ENCODE measurements at places on chromosomes 6 and 20.

DNA sequence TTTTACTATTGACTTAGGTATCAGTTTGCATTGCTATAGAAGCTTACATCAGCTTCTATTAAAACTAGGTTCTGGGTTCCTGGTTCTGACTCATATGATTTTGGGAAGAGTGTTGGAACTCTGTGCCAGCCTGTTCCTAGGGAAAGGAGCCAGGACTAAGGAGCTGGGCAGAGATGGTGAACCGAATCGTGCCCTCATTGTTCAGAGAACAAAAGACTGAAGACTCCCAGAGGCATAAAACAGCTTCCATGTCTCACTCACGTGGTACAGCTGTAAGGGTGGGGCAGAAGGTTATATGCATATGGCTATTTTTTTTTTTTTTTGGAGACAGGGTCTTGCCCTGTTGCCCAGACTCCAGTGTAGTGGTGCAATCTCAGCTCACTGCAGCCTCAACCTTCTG lies 89.1 kb upstream of the THBS2 start:
- no peak for DNase-seq

GRCh38 chr6:166708460-166708859 lies 81.4 kb upstream of the RPS6KA2 start:
- no peak for DNase-seq

DNA sequence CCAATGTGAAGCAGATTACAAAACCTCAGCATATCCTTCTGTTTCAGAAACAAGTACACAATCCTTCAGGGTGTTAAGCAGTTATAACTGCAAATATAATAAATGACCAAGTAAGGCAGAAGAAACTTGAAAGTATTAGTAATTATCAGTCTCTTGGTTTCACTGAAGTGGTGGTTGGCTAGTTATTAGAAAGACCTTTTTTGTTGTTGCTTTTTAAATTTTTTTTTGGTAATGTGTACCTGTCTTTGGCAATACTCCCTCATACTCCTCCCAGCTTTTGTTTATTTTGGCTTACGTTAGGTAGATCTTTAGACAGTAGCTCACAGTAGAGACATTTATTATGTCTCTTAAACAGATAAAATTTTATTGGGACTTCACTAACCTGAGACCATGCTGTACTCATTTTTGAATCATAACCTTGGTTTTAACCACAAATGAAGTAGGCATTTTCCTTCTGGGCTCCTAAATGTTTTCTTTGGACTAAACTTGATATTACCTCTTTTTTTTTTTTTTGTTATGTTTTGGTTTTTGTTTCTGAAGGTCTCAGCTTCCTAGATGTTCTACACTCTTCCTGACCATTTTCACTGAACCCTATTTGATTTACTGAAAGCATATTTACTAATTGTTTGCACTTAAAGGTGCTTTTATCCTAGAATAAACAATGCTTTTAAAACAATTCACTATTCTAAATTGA lies 6.4 kb downstream of the CD2AP start:
- no peak for DNase-seq

DNA sequence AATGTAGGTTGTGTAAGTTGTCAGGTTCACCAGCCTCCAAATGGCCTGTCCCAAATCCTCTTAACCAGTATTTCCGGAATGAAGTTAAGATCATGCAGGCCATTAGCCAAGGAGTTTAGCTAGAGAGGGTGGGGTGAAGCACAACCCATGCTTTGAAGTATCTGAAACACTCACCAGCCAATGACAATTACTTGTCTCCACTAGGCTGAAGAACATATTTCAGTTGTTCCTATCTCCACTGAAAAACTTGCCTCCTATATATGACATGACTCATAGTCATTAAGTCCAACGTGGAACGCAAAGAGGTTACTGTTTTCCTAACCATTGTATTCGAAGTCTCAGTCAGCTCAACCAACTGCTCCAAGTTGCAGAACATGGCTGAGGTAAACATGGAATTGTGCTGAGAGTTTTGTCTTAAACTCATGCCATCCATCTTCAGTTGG lies 37.4 kb upstream of the TNFAIP3 start:
- DNase-seq, result no peak

GRCh38 chr20:13251106-13251903 lies 30.2 kb downstream of the ISM1 start:
- DNase-seq, result no peak

DNA sequence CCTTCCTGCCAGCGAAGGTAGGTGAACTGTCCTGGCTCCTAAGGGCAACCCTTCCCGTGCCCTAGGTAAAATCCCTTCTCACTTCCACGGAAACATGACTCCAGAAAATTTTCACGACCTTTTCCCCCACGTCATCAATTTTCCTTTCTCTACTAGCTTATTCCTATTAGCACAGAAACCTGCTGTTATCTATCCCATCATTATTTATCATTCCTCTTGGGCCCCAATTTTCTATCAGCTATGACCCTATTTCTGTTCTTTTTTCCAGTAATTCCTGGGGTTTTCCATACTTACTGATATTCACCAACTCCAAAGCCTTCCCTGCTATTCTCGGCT lies 23.8 kb upstream of the GCM1 start:
- DNase-seq, result no peak

DNA sequence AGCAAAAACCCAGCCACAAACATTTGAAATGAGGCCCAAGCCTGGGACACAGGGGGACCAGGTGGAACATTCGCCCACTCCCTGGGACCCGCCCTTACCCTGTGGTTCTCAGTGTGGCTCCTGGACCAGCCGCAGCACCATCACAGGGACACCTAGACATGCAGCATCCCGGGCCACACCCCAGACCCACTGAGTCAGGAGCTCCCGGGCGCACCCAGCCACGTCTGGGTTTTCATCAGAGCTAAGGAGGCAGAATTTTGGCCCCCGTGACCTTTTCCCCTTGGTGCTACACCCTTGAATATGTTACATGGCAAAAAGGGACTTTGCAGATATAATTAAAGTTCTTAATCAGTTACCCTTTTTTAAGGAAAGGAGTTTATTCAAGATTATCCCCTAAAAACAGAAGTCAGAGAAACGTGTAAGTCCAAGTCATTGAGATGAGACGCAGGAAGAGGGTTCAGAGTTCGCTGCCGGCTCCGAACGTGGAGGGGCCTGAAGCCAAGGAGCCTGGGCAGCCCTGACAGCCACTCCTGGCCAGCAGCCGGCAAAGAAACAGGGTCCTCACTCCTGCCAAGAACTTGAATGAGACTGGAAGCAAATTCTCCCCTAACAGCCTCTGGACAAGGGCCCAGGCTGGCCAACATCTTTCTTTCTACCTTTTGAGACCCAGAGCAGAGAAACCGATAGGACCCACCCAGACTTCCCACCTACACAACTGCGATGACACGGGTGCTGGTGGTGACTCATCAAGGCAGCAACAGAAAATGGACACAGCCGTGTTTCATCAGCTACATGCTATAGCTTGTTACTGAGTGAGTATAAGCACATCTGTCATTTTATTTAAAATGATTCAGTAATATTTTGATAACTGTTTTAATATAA lies 25.3 kb downstream of the BFSP1 start:
- DNase-seq, result no peak

GRCh38 chr6:104349191-104349590 lies 510.5 kb downstream of the HACE1 start:
- no peak for DNase-seq

- DNase-seq, result no peak
Observed at GRCh38 chr20:21251278-21251677, 51.9 kb upstream of the XRN2 start.

- DNase-seq, result no peak
Observed at GRCh38 chr6:26394289-26394688, 7.8 kb upstream of the BTN3A1 start.

GRCh38 chr6:47536816-47537401 lies 59.3 kb downstream of the CD2AP start:
- DNase-seq, result no peak

- no peak for DNase-seq
Observed at GRCh38 chr20:62045529-62046285, 20.0 kb downstream of the TAF4 start.

GRCh38 chr6:8940356-8940755 lies 505.0 kb upstream of the SLC35B3 start:
- no peak for DNase-seq

GRCh38 chr6:32413427-32414047 lies 6.6 kb upstream of the BTNL2 start:
- DNase-seq, result peak; percentile 74

DNA sequence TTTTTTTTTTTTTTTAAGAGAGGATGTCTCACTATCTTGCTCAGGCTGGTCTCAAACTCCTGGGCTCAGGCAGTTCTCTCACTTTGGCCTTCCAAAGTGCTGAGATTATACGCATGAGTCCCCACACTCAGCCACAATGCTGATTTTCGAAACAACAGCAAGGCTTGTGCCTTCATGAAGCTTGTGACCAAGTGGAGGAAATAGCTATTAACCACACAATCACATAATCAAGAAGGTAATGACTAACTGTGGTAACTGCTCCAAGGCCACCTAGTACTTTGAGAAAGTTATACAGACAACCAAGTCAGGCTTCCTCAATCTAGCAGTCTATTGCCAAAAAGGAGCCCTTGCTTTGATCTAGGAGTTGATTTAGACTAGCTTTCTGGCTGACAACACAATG lies 46.3 kb downstream of the SOD2 start:
- no peak for DNase-seq

- DNase-seq, result no peak
Observed at GRCh38 chr6:137882225-137882961, 15.3 kb downstream of the TNFAIP3 start.

DNA sequence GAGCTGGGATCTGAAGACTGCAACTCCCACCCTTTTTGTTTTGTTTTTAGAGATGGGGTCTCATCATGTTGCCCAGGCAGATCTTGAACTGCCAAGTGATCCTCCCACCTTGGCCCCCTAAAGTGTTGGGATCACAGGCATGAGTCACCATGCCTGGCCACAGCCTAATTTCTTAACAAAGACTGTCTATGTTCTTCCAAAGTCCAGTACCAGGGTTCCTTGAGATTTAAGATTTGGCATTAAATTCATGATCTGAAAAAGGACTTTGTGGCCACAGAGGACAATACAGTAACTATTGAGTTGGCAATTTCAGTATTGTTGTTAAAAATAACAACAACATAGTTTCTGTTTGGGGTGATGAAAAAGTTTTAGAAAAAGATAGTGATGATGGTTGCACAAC lies 28.7 kb upstream of the BEND3 start:
- DNase-seq, result no peak

DNA sequence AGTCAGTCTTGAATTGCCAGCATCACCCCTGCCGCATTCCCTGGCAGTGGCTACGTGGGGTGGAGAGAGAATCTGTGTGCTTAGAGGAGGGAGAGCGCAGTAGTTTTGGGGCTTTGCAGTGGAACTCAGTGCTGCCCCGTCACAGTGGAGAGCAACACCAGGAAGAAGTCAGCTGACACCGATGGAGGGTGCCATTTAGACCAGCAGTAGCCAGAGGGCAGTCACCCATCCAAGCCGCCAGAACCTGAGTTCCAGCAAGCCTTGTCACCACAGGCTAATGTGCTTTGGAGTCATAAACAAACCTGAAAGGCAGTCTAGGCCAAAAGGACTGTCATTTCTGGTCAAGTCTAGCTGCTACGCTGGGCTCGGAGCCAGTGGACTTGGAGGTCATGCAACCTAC lies 22.0 kb upstream of the PERP start:
- no peak for DNase-seq

DNA sequence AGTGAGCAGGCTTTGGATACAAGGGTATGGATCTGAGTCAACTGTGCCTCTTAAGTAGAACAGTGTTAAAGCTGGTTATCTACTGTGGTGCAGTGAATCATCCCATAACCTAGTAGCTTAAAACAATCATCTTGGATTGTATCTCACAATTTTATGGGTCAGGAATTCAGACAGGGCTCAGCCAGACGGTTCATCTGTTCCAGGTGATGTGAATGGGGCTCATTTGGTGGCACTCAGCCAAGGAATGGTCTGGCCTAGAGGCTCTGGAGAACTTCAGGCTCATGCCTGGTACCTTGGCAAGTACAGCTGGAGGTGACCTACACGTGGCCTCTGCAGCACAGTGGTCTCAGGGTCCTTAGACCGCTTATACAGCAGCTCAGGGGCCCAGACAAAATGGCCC lies 11.2 kb upstream of the CDH4 start:
- DNase-seq, result no peak

DNA sequence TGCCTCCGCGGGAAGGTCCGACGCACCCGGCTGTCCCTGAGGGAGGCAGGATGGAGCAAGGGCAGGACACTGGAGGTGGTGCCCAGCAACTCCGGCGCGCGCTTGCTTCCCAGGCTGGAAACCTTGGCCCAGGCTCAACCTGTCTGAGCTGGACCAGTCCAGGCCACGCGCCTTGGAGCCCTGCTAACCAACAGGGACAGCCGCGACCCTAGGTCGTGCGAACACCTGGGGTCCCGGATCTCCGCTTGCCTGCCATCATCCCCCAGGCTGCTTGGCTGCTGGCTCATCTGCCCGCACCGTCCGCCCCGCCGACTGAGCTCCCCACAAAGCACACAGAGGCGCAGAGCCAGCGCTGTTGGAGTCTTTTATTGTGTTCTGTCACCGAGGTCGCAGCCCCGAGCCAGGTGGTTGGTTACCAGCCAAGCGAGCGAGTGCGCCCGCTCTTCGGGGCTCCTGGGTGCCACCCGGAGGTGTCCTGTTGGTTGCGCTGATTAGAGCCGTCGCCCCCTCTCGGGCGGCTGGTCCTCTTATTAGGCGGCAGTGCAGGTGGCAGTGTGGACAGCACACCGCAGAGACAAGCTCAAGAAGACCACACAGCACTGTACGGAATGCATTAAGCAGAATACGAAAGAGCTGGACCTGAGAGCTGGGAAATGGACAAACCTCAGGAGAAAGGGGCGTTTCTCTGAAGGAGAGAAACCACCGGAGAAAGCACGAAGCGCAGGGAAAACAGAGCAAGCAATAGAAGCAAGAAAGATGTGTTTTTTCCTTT lies 3.8 kb downstream of the COL12A1 start:
- DNase-seq, result peak; percentile 53

GRCh38 chr6:5003604-5004372 lies at the start of gene RPP40:
TSS of gene RPP40 (minus strand) at chr6:5004037. CDS start at chr6:5004002, 35 bp downstream.
- peak; percentile 99 for DNase-seq

DNA sequence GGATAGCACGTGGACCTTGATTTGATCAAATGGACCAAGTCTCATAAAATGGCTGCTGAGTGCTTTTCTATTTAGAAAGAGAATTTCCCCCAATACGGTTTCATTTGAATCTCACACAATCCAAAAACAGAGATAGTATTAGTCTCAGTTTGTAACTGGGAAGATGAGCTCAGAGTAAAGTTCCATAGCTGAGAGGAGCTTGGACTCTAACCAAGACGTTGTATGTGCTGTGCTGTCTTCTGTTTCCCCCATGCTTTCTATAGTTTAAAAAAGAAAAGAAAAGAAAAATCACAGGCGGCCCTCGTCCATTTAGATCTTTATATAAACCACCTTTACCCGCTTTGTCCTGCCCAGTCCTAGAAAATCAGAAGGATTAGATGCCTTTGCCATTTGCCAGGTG lies 58.1 kb downstream of the AKAP12 start:
- no peak for DNase-seq

- DNase-seq, result no peak
Observed at GRCh38 chr20:8443464-8444072, 311.5 kb downstream of the PLCB1 start.

DNA sequence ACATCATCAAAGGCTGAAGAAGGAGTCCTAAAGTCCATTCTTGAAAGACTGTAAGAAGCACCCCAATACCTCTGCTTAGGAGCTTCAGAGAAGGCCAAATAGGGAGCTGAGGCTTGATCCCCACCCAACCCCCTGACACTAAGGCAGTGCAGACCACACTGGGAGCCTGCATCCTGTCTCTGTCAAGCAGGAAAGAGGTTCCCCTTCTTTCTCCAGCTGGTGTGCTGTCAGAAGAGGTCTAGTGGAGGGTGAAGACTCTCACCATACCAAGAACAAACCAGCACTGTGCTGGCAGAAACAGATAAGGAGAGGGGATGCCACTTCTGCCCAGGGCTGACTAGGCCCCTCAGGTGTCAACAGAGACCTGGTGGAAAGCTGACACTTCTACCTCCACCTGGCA lies 19.9 kb downstream of the GZF1 start:
- no peak for DNase-seq
